ENCODE measurements at places on chromosomes 7 and 10.

DNA sequence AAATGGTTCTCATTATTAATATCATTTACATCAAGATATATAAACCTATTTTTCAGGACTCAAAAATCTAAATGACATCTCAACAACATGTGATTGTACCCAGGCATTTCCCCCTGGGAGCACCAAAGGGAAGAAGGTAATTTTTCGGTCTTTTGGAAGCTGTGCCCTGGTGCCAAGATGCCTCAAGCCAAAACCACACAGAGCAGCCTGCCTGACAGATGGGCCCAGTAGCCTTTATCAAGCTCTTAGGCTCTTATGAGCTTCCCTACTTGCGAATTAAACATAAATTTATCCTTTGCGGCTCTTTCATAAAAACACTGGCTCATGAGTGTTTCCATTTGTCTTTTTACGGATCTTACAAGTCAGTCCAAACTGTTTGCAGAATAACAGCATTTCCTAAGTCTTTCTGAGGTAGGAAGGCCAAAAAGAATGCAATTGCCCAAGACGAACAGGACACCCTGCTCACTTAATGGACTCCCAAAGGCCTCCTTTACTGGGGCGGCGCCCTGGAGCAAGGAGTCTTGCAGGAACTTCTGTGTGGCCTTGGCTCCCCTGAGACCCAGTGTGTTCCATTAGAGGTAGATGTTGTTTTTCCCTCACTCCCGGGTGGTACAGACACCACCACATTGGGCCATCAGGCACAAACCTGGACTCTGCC lies 4.1 kb upstream of the RASSF4 start:
- DNase-seq = no peak

GRCh38 chr10:90937645-90938258 lies 16.9 kb upstream of the ANKRD1 start:
- DNase-seq = no peak

DNA sequence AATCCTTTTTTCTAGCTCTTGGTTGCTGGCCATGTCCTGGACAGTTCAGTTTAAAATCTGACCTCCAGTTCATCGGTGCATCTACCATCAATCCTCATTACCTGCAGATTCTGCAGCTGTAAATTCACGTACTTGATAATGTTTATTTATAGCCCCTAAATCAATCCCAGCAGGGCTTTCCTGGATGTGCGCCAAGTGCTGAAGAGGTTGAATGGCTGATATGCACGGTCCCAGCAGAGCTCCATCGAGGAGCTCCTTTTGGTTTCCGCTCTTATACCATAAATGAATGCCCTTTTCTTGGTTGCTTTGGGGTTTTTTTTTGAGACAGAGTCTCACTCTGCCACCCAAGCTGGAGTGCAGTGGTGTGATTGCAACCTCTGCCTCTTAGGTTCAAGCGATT lies 91.2 kb upstream of the CCZ1B start:
- no peak for DNase-seq

DNA sequence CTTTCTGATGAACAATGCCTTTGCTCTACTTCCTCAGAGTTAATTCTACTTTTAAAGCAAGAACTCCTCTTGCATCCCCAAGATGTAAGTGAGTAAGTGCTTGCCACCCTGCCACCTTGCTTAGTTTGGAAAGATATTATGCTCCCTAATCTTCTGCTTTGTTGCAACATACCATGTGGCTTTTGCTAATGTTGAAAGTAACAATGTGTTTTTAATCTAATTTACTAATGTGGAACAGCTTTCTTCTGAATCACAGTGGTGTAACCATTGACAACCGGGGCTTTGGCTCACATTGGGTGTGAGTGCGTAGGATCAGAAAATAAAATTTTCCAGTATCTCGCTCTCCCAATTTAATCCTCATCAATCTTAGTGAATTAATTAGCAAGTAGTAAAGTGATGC lies 254.1 kb upstream of the PTER start:
- no peak for DNase-seq

DNA sequence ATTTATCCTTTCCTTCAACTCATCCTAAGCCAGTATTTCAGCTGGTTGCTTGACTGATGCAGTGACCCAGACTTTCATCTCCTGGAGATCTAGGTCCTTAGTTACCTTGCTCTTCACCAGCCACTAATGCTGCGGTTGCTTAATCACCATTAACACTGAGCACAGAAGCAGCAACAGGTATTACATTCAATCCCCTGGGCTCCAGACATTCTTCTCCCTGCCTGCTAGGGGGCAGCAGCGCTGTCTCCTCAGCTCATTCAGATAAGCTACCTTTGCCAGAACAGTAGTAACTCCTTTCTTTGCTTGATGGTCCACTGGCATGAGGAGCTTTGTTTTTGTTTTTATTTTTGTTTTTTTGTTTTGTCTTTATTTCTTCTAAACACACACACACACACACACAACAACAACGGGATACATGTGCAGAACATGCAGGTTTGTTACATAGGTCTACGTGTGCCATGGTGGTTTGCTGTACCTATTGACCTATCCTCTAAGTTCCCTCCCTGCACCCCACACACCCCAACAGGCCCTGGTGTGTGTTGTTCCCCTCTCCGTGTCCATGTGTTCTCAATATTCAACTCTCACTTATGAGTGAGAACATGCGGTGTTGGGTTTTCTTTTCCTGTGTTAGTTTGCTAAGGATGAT lies 1043.2 kb upstream of the C7orf33 start:
- DNase-seq = no peak

GRCh38 chr10:5035356-5035755 lies 31.7 kb upstream of the AKR1C2 start:
- DNase-seq = no peak

DNA sequence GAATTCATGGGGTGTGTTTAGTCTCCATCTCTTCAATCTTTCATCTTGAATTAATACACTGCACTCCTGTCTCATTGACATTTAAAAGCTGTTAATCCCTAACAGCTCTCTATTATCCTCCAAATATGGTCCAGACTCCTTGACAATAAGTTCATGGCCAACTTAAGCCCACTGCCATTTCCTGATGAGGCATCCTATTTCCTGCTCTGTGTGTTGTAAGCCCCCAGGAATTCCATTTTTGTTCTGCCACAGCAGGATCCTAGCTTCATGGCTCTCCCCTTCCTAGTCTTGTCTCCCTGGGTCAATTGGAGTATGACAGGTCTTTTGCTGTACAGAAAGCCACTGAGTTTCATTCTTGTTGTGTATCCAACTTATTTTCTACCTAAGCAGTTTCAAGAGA lies 218.8 kb downstream of the OTUD1 start:
- DNase-seq = no peak

GRCh38 chr7:2566890-2567678 lies 8.3 kb downstream of the IQCE start:
- no peak for DNase-seq

DNA sequence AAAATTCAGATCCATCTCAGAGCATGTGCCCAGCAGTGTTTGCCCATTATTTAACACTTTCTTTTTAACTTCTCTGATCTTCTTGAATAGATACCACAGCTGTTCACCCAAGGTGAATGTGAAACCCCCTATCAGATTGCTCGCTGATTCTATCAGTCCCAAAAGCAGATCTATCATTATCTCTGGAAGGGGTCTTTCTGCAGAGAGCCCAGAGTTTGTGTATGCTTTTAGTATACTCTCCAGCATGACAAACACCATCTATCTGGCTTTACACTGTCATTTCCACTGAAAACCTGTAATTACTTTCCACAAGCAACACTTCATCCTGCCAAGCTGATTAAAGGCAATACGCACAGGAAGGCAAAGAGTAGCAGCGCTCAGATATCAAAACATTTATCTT lies 168.2 kb downstream of the CACNA2D1 start:
- DNase-seq = no peak

Measured in naive thymus-derived CD8-positive, alpha-beta T cell (primary cell).